Retina (tissue), 1 donor: ENCODE measurements at places on chromosomes 7 and 10.

DNA sequence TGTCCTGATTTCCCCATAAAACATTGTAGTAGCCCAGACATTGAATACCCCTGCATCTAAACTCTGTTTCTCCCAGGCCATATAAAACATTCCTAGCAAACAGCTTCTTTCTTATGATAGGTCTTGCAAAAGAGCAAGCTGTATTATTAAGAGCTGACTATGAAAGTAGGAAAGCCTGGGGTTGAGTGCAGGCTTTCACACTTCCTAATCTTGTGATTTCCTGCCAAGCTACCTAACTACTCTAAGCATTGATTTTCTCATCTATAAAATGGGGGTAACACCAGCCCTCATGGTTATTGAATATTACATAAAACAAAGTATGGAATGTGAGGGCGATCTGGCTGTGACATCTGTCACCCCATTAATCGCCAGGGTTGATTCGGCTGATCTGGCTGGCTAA is 81.8 kb downstream of the ZNF277 start:
- no peak for DNase-seq

- no peak for DNase-seq
Observed at GRCh38 chr7:22564511-22565045, 64.6 kb upstream of the STEAP1B start.

- no peak for DNase-seq
Observed at GRCh38 chr7:157044147-157044687, 33.8 kb upstream of the MNX1 start.

DNA sequence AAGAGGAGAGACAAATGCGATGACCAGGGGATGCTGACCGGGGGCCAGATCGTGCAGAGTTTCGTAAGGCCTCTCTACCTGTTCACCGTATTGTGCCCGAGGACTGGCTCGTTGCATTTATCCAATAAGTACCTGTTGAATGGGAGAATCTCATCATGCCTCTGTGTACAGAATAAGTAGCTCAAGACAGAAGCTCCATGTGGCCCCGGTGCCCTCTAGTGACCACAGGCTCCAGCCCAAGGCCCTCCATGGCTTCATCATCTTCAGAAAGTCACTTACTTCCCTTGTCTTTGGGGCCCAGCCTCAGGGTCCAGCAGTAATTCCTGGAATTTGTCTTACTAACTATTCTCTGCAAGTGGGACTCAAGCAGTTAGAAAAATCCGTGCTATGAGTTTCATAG is 151.0 kb downstream of the CHN2 start:
- peak; percentile 34 for DNase-seq

DNA sequence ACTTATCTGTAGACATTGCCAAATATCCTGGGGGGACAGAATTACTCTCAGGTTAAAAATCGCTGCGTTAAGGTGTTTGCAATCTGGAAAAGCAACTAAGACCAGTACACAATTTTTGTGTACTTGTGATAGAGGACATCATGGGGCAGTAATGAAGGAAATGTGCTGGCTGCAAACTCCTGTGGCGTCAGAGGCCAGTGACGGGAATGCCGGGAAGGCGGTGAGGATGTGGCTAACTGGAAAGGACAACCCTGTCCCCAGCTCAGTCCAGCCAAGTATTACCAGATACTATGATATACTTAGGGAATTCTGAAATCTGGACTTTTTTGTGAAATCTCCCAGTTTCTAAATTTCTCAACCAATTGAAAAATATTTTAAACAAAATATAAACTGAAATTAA is 103.1 kb upstream of the NANOS1 start:
- no peak for DNase-seq

DNA sequence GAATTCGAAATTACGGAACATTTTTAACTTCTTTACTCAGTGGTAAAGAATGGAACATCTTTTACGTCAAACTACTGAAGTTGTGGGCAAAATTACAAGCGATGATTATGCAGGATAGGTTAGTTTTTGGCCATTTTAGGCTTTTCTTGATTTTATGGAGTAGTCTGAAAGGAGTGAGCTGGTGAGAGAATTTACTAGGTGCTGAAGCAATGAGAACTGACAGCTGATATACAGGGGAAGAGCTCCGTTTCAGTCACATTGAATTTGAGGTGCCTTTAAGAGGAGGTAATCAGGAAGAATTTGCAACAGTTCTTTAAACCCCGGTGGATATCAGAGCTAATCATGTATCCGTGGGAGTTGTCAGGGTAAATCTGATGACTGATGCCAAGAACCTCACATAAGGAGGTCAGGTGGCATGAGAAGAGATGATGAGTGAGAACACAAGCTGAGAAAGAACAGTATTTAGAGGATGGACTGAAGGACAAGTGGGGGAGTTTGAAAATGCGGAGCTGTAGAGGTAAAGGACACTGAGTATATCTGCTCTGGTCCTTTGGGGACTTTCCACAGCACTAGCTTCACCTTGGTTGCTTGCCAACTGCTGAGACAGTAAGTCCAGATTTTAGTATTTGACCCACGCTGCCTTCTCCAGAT is 104.3 kb downstream of the AHR start:
- DNase-seq: no peak
